COLO829 (cell line): ENCODE measurements at places on chromosomes 6 and 20.

- no peak for DNase-seq
These were observed 23.2 kb downstream of the PLCB1 start for GRCh38 chr20:8155229-8155628.

DNA sequence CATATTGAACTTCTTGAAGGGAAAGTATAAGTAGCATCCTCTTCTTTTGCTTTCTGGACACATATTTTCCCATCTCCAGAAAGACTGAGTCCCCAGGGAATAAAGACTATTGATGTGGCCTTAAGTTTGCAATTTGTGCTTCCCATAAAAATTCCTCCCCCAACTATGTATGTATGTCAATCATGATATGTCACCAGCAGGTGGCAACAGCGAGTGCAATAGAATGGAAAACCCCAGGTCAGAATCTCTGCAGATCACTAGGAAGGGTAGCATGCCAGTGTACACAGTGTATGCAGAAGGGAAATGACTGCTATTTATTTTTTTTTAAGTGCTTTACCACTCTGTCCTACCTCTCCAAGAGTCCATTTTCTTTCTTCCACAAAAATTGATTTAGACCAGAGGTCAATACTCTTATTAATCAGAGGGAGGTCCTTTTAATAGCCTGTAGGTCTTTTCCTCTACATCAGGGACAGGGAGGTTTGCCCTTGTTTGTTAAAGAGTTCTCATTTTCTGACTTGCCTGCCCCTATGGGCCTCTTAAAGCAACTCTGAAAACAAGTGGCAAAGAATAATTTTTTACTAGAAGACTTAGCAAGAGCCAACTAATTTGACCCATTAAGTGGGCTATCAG lies 61.4 kb downstream of the BMP2 start:
- DNase-seq = peak; percentile 64

DNA sequence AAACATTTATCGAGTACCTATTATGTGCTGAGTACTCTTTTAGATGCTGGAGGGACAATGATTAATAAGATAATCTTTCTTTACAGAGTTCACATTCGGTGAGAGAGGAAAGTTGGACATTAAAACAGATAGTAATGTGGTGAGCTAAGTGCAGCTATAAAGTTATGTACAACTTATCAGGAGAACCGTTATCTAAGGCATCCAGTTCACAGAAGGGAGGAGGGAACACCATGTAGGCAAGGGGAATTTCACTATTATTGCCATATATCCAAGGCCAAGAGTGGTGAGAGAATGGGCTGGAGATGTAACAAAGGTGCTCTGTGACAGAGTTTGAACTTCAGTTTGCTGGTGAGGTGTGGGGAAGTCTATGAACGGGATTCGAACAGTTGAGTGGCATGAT lies 105.8 kb downstream of the CARMIL1 start:
- DNase-seq = no peak

DNA sequence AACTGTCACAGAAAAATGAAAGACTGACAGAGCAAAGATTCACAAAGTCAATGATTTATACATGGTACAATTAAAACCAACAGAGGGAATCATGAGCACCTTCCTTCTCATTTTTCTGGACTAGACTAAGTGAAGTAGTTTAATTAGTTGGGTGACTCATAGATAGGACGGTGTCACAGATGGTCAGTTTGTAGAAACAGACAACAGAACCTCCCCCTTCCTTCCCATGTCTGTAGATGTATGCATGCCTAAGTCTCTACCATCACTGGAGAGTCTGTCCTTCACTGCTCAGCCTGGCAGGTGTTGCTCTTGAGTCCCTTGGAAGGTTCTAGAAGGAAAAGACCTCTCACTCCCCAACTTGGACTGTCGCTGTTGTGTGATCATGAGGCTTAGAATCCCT lies 75.4 kb upstream of the EEF1E1 start:
- no peak for DNase-seq

DNA sequence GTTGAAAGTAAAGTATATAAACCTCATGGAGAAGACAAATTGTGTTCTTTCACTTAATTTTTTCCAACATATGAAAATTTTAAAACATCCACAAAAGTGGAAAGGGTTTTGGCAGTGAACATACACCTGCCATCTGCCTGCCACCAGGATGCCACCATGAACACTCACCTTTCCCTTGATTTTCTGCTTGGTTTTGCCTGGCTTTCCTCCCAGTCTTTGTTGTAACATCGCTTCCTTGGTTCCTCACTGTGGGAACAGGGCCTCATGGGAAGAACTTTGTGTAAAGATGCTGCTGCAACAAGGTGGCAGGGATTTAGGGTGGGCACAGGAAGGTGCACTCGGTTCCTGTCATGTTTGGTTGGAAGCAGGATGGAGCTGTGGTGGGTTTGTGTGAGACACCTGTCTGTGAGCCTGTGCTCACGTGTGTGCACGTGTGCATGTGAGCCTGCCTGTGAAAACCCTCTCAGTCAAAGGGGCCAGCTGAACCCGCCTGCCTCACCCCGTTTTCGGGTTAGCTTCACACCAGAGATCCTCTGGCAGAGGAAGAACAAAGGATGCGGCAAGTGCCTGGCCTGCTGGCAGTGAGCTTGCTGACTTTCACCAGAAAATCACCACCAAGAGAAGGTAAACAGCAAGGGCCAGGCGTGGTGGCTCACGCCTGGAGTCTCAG lies 11.0 kb upstream of the RBM38 start:
- no peak for DNase-seq

DNA sequence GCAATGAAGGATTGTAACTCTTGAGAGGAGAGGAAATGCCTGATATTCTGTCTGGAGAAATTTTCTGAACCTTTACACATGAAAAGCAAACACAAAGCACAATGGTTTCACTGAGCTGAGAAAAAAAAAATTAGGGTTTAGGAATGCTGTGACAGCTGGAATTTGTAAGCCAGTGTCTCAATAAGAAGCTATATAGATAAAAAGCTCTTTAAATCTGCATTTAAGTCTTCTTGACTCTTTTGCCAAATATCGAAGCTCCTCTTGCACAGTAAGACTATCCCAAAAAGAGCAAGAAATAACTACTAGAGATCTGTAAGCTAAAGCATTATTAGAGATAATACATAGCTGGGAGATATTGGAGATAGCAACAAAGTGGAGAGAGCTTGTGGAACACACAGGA lies 1334.0 kb upstream of the CITED2 start:
- DNase-seq = peak; percentile 2

DNA sequence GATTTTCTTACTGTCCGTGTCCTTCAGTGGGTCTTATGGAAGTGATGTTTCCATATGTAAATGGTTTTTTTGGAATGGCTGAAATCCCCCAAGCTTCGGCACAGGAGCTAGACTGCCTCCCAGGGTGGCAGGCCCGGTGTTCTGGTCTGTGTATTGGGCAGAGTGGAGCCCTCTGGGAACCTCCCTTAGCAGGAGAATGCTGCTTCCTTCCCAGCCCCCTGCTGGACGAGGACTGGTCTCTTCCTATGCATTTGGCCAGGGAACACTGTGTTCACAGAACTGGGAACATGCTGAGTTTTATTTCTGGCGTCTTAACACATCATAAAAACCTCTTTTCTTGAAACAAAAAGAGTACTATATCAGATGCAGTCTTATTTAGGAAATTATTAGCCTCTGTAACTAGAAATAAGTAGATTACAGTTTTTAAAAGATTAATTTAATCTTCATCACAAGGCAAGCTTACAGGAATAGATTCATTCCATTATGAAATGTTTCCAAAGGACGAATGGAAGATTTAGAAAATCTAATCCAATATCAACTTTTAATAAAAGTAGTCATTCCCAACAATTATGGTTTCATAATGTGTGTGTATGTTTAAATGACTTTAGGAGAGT lies 56.6 kb downstream of the SYTL3 start:
- peak; percentile 44 for DNase-seq

DNA sequence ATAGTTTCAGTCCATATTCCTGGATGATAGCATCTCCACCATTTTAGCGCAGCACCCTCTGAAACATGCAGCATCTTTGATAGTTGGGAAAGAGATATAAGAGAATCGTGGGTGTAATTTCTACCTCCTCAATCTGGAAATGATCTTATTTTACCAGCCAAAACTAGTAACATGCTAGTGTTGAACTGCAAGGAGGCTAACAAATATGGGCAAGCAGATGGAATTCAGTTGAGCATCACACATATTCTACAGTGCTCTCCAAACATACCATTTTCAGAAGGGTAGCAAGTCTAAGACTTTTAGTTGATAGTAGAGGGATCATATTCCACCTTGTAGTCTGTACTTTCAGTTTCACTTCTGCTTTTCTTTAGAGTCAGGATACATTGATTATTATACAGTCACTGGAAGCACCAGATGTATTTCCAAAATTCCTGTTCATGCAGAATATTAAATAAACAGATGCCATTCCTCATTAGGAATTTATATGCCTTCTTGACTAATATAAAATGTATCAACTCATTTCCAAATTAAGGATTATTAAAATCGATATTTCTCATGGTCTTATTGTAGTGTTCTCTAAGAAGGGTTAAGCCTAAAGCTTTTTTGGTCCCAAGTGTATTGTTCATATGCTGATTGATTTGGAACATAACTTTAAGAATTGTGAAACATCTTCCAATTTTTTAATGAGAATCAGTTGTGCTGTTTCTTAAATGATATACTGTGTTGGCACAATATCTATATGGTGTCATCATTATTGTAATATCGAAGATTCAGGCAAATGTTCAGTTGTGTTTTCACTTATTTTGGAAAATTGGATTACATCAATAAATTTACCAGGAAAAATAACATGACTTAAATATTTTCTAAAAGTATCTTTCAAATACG lies 362.0 kb downstream of the CENPW start:
- no peak for DNase-seq

- no peak for DNase-seq
These were observed 1.6 kb downstream of the CLPSL1 start for GRCh38 chr6:35782424-35782823.

DNA sequence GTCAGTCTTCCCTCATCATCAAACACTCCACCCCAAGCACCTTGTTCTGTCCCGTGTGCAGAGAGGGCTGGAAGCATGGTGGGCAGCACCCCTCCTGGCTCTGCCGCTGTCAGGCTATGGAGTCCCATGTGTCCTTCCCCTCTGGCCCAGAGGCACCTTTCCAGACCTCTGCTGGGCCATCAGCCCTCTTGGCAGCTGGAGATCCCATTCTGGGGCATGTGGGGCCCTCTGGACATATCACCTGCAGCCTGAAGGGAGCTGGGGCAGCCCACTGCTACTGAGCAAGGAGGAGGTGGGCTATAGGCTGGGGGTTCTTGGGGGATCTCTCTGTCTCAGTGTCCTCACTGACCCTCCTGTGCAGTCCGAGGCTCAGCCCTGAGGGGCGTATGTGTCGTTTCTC lies 42.2 kb downstream of the SUN5 start:
- DNase-seq = no peak

- DNase-seq = peak; percentile 36
These were observed 113.1 kb downstream of the C6orf58 start for GRCh38 chr6:127690092-127690491.

DNA sequence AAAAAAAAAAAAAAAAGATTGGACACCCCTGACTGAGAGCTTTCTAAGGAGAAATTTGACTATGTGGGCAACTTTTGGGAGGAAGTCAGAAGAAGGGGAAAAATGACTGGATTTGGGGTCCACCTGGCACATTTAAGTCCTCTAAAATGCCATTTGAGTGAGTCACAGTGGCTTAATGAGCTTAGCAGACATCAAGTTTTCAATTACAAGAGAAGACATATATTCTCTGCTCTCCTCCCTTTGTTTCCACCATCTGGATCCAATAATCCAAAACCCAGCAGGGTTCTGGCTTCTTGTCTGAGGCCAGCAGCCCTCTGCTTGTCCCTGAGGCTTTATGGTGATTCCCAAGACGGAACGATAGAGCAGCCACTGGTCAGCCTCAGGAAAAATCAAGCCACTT lies 6.9 kb downstream of the PI3 start:
- DNase-seq = no peak

DNA sequence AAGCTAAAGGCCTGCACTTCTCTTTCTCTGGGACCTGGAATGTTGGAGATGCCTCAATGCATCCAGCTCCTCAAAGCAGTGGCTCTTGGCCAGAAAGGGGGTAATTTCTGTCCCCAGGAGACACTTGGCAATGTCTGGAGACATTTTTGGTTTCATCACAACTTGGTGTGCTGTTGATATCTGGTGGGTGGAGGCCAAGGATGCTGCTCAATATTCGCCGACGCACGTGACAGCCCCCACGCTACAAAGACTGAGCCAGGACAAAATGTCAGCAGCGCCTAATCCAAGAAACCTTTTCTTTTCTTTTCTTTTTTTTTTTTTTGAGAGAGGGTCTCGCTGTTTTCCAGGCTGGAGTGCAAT lies 79.8 kb downstream of the SULF2 start:
- no peak for DNase-seq

GRCh38 chr20:18091623-18092022 lies 33.9 kb upstream of the OVOL2 start:
- DNase-seq = no peak

DNA sequence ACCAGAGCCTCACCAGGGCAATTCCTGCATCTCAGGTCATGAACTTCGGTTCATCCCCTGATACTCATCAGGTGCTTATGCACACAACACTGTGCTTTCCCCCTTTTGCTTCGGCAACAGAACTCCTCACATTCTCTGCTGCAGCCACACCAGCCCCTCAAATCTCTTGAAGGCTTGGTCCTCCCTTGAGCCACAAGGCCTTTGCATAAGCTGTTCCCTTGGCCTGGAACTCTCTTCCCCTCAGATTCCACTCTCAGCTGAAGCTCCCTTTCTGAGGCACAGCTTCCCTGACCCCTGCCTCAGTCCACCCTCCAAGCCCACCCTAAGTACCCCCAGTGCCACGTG lies 76.4 kb downstream of the NOL4L start:
- no peak for DNase-seq

DNA sequence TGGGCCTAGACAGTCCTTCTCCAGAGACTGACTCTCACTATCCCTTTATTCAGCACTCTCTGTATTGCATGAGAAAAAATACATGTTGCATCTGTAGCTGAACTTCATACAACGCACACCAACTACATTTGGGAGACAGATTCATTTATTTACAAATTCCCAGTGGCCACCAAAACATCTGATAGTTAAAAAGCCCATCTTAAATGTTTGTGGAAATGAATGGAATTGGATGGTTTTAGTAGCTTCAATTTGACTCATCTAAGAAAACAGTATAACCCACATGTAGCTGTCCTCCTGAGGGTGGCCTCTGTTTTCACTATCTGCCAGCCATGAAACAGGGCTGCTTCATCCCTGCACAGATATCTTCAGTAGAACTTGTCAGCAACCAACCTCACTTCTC lies 116.3 kb downstream of the PCSK2 start:
- DNase-seq = no peak

GRCh38 chr6:11093376-11093625 lies 333 bp upstream of the SMIM13 start:
- no peak for DNase-seq
